Thoracic aorta (tissue), 2 donors: ENCODE measurements at places on chromosomes 7 and 10.

DNA sequence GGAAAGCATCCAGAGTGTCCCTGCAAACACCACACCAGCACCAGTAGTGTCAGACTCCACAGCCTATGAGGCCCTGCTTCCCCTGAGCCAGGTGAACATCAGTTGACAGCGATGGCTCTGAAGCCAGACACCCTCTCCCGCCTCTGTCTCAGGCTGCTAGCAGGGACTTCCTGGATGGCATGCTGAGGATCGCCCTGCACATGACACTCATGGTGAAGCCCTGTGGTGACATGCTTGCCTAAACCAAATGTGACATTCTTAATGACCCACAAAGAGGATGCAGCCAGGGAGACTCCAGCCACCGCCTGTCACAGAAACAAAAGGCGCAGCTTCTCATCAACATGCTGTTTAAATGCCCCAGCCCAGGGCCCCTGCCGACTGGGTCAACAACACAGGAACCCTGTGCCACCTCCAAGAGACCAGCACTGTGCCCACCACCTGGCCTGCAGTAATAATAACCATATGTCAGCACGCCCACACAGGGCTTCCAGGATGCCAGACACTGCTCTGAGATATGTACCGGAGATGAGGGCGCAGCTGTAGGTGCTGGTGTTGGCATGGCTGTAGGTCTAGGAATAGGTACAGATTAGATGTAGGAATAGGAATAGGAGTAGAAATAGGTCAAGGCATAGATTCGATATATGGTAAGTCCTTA, 81.3 kb downstream of the GRID1 start:
- DNase-seq = no peak

DNA sequence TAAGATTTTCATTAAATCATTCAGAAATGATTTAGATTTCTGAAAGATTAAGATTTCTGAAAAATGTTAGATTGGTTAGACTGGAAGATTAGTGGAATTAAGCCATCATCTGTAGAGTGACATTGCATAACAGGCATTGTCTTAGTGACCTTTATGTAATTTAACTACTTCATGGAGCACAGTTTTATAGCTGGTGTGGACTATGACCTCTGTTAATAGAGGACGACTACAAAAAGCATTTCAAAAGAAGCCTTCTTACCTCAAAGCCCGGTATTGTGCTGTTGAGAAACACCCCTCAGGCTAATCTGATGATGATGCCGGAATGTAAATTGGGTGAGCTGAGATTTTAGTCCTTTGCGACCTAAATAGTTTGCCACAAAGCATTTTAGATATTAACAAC, 55.6 kb downstream of the GALNT11 start:
- no peak for DNase-seq

- DNase-seq = no peak
Measured at GRCh38 chr10:24209946-24210491, 1.1 kb downstream of the KIAA1217 start.

GRCh38 chr7:127904670-127904985, 126.6 kb downstream of the LRRC4 start:
- DNase-seq = no peak

DNA sequence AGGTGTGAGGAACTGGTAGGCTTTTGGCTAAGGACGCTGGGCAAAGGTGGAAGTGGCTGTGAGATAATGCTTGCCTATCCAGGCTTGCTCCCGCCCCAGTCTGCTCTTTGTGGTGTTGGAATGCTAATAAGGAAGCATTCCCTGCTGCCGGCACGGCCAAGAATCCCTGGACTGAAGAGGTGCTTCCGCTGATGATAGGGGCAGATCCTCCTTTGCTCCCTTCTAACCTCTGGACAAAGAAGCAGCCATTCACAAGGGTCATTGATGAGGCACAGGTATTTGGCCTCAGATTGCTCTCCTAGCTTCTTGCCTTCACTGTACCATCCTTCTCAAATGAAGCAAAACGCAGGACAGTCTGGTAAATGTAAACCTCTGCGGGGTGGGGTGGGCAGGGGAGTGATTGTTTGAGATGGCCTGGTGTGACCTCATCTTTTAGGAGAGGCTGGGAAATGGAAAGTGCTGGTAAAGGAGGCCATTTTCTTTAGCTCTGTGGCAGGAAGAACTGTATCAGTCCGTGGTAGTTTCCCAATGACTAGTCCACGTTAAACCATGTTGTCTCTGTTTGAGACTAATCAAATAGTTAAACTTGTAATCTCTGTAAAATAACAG, 1.7 kb downstream of the PGAM1 start:
- DNase-seq = no peak

DNA sequence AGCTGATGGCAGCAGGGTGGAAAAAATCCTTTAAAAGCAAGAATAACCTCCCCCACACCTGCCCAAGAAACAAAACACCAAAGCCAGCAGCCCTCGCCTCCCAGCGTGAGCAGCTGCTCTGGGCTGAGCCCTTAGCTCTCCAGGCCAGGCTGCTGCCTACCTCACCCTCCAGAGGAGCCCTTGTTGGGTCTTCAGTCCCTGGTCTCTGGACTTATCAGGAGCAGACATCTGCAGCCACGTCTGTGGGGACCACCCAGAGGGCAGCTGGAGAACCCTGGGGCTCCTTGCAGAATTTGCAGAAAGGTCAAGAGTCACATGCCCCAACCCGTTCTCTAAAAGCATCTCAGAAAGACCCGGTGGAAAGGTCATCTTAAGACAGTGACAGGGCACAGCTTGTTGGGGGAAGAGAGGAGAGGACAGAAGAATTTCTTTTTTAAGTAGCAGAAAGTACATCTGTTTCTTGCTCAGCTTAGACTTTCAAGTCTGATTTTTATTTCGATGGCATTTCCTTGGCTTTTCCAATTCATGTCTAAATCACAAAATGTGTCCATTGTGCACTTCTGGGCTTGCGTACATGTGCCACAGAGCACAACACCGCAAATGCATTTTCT, 425.7 kb upstream of the NFE2L3 start:
- no peak for DNase-seq

DNA sequence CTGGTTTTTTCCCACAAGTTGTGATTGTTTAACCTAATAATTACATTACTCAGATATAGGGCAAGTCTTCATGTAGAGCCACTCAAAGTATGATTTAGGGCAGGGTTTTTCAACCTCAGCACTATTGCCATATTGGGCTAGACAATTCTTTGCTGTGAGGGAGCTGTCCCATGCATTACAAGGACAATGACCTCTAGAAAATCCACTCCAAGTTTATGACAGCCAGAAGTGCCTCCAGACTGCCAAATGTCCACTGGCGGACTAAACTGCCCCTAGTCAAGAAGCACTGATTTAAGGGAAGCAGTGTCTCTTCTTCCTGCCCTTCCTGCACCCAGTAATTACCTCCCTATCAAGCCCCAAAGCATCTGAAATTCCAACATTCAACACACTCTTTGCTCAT, 54.4 kb downstream of the ZNF800 start:
- no peak for DNase-seq

DNA sequence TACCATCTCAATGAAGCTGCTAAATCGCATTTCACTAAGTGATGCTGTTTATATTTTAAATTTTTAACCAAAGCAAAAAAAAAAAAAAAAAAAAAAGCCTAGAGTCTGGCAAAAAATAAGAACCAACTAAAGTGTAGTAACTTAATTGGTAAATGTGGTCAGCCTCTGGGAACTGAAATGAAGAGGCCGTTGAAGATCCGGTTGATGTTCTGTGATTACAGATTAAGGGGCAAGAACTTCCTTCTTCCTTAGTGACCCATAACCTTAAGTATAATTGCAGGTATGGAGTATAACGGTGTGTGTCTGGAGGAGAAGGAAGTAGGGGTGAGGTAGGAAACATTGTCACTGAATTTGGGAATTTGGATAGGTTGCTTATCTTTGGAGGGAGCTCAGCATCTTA, 7.7 kb upstream of the SRGN start:
- no peak for DNase-seq

DNA sequence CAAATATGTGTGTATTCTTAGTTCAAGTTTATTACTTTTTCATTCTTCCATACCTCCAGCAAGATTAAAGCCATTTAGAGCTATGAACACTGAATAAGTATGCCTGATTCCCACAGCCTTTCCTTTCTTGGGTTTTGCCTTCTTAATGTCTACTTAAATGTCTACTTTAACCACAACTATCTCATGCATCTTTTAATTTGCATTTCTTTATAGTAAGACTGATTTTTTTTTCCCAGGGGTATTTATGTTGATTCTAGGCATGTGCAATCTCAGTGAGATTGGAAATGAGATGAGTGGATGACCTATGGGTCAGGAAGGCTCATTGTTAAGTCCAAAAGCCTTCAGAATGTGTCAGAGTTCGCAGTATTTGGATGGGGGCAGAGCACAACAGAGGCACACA, 3.6 kb downstream of the PCBD1 start:
- DNase-seq = no peak

GRCh38 chr10:130750441-130750840, 561.1 kb downstream of the TCERG1L start:
- DNase-seq = no peak

DNA sequence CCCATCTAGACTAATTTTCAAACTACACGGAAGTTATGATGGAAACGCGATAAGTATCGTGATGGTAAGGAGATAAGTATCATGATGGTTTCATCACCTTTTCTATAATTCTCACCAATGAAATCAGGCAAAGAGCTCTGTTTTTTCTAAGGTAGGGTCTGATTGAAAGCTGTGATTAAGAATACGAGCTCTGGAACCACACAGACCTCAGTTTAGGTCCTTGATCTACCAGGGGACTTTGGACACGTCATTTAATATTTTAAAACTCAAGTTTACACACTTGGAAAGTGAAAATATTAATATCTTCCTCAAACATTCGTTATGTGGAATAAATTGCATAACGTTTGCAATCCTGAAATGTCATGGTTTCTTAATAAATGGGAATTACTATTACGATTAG, 538.2 kb upstream of the CELF2 start:
- no peak for DNase-seq
